ENCODE measurements at places on chromosomes 12 and 14.

GRCh38 chr14:34368115-34368970 lies 93.7 kb downstream of the SPTSSA start:
- DNase-seq: no peak

- no peak for DNase-seq
Observed at GRCh38 chr12:51482929-51483697, 58.5 kb downstream of the SLC4A8 start.

DNA sequence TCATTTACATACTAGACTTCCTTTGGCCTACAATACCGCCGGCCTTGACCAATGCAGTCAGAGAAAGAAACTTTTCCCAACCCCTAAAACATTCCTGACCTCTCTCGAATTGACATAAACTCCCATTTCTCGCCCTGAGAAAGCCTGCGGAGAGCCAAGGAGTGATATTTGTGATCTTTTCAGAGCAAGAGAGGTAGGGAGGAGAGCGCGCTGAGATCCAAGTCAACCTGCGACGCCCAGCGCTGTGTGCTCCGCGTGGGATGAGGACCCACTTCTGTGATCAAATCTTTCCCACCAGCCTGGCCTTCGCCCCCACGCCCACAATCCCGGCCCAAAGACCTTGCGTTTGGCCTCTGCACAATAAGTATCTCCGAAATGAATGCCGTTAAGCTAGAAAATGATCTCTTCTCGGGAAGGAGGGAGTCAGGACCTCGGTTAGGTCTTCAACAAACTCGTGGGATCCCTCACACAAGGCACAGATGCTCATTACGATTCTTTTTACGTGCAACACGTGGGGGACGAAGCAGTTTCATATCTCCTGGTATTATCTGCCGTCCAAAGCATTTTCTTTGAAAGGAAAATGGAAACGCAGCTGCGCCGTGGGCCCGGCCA lies 6.3 kb upstream of the NPAS3 start:
- no peak for DNase-seq

DNA sequence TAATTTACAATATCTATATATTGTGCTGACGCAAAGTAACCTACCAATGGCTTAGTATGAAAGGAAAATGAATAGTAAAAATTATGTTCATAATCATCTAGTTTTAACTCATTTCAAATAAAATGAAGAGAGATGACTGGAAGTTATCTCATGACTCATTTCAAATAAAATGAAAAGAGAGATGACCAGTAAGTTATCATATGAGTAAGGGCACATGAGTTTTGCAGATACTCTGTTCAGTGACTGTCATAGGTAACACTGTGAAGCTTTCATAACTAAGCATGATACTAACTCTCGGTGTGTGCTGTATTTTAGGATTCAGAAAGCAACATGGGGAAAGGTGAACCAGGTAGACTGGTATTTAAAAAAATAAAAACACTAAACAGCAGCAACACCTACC lies 364.5 kb upstream of the DIO2 start:
- DNase-seq: no peak

- no peak for DNase-seq
Observed at GRCh38 chr14:37196604-37197420, 925 bp upstream of the MIPOL1 start.

GRCh38 chr14:42965512-42965911 lies 1358.8 kb downstream of the LRFN5 start:
- no peak for DNase-seq

DNA sequence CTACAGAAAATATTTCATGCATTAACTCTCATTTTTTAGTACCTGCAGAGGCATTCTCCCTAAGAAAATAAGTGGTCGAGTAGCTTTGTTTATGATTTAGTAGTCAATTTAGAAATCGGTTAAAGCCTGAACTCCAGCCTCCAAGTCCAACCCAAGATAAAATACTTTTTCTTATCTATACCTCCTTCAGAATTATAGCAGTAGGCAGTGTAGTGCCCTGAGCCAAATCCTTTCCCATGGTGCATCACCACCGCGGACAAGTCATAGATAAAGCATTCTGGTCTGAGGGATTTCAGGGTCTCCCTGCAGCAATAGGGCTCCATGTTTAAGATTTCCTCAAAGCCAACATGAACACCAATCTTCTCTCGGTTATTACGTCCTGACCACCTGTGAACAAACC lies 30.5 kb downstream of the USP44 start:
- DNase-seq: no peak

DNA sequence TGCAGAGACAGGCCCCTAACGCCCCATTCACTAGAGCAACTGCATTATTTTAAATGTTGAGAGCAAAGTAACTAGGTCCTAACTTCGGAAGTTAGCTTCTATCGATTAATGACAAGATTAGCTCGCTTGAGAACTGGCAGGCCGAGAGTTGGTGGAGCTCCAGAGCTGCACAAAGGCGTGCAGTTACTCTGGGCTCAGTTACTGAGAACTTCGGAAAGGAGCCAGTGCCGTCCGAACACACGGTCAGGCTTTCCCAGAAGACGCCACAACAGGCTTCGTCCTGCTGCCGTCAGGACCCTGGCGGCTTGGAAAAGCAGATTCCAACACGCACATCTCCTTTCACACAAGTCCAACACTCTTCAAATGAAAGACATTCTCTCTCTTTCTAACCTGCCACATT lies 45.4 kb upstream of the TESC start:
- DNase-seq: no peak

GRCh38 chr12:20601668-20602280 lies 93.4 kb upstream of the SLCO1C1 start:
- no peak for DNase-seq

- no peak for DNase-seq
Observed at GRCh38 chr12:78340406-78340805, 509.7 kb downstream of the NAV3 start.

DNA sequence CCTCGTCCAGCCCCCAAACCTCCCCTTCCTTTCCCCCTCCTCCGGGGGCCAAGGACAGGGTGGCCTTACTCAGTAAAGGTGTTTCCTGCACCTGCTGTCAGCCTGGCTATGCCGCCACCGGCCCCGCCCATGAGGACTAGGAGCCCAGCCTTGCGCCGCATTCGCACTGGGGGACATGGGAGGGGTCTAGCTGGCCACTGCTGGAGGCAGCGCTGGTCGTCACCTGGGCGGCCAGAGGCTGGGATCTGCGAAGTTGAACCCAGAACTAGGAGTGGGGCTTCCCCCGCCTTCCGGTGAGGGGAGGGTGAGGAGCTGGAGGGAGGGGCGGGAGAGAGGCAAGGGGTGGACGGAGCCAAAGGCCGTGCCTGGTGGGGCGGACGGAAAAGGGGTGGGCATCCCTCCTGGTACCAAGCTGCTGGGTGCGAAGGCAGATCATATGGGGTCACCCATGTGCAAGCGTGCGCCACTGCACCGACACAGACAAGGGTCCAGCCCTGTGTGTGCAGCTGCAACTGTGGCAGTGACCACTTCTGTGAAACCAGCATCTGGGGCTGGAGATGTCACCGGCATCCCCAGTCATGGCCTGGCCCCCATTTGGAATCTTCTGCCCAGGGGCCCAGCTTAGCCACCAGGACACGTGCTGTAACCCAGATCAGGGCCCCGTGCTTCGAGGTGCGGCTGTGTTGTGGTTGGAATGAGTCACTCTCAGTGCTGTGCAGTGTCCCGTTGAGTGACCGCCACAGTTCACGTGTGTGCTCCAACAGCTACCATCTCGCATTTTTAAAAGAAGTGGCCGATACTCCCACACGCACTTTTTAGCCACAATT lies 8.5 kb downstream of the AMN start:
- DNase-seq: no peak

- no peak for DNase-seq
Observed at GRCh38 chr12:74499192-74499591, 38.4 kb upstream of the ATXN7L3B start.

DNA sequence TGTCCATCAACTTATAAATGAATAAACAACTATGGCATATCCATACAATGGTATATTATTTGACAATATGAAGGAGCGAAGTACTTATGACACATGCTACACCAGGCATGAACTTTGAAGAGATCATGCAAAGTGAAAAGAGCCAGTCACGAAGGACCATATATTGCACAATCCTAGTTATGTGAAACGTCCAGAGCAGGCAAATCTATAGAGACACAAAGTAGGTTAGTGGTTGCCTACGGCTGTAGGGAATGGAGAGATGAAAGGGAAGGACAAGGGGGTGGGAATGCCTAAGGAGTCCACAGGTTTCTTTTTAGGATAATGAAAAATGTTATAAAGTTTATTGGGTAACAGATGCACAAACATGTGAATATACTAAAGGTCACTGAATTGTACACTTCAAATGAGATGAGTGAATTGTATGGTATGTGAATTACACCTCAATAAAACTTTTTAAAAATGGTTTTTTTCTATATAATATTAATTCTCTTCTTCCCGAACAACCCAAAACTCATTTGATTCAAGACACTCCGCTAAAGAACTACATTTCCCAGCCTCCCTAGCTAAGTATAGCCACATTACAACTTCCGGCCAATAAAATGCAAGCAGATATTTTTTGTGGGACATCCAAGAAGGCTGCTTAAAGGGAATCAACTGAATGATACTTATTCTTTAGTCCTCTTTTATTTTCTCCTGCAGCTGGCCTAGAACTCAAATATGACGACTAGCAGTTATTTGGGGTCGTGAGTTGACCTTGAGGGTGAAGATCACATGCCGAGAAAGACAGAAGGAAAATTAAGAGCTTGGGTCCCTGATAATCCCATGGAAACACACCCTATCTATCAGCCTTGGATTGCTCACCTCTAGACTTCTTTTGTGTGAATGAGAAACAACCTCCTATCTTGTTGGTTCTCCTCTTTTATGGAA lies 187.2 kb downstream of the TTC8 start:
- no peak for DNase-seq

DNA sequence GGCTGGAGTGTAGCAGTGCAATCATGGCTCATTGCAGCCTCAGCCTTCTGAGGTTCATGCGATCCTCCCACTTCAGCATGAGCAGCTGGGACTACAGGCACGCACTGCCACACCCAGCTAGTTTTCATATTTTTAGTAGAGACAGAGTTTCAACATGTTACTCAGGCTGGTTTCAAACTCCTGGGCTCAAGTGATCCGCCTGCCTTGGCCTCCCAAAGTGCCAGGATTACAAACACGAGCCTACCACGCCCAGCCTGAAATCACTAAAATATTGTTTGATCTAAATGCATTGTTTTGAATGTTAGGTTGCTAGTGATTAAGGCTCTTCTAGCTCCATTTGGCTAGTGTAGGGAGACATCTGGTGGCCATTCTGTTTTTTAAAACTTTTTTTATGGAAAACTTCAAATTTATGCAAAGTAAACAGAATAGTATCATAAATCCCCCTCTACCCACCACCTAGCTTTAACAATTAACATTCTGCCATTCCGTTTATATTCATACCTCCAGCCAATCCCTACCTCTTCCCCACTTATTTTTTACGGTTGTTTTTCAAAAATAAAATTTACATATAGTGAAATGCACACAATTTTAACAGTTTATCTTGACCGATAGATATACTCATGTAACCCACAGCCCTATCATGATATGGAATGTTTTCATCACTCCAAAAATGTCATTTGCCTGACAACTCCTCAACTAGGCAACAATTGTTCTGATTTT lies 37.8 kb downstream of the MYO1H start:
- DNase-seq: peak; percentile 27

DNA sequence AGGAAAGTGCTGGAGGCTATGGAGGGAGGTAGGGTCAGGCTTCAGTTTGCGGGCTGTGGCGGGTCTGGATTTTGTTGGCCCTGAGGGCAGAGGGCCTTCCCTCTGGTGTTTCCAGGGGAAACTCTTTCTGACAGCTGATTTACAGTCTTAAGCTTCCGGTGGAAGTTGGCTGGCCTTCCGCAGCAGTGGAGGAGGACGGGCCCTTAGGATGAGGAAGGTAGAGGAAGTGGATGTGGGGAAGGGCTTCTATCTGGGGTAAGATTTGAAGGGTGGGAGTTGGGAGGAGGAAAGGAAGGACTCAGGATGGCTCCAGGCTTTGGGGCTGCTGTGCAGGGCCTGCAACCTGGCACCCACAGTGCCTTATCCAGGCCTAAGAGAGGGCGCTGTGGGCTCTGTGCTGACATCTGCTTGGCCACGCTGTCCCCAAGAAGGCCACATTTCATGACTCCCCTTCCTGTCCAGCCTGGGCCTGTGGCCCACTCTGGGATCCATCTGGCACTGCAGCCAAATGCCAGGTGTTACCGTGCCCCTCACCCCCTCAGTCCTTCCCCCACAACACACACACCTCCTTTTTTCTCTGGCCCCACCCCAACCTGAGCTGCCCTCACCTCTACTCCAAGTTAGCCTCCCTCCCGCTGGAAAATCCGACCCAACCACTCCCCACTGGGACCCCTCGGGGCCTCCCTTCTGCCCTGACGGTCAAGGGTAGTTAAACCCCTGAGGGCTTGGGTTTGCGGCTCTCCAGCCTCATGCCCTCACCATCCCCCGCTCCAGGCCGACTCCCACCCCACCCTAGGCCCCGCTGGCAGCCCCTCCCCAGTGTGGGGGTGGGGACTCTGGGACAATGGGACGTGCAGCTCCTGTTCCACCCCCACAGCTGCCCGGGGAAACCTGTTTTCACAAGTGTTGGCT lies 7.7 kb upstream of the PPP1R13B start:
- DNase-seq: peak; percentile 37

DNA sequence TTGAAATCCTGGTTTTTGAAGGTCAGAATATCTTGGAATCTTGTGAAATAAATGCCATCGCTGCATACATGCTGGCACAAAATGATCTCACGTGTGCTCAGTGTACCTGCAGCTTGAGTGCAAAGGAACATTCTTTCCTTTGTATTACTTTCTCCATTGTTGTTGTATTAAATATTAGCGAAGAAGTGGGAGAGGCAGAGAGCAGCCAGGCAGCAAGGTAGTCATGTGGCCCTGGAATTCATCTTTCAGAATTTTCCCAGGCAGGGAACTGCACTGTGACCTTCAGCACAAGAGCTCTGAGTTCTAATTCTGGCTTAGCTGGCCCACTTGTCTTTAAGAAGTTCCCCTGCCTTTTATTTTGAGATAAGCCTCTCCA lies 145.5 kb downstream of the PRKCH start:
- no peak for DNase-seq

GRCh38 chr12:62805517-62805916 lies 129.4 kb downstream of the PPM1H start:
- no peak for DNase-seq

GRCh38 chr14:100191584-100192249 lies 32.3 kb upstream of the DEGS2 start:
- no peak for DNase-seq

- no peak for DNase-seq
Observed at GRCh38 chr12:82930301-82930700, 243.6 kb downstream of the TMTC2 start.

- DNase-seq: no peak
Observed at GRCh38 chr14:35339761-35340406, 47.7 kb downstream of the PSMA6 start.

GRCh38 chr14:94583557-94583956 lies 2.3 kb downstream of the SERPINA5 start:
- no peak for DNase-seq

- DNase-seq: no peak
Observed at GRCh38 chr12:104407922-104408321, 48.8 kb upstream of the CHST11 start.

Measured in NCI-H2029 (cell line).